Hematopoietic multipotent progenitor cell treated with erythropoietin and hydrocortisone succinate and interleukin-3 and kit ligand, for 8 days (in vitro differentiated cells): ENCODE measurements at places on chromosomes 1 and 21.

GRCh38 chr1:215497528-215497927, 69.6 kb upstream of the KCTD3 start:
- DNase-seq: no peak

GRCh38 chr1:92505015-92505692, 18.4 kb upstream of the GFI1 start:
- no peak for DNase-seq

GRCh38 chr1:66730462-66730861, 21.8 kb upstream of the DYNLT5 start:
- DNase-seq: no peak

DNA sequence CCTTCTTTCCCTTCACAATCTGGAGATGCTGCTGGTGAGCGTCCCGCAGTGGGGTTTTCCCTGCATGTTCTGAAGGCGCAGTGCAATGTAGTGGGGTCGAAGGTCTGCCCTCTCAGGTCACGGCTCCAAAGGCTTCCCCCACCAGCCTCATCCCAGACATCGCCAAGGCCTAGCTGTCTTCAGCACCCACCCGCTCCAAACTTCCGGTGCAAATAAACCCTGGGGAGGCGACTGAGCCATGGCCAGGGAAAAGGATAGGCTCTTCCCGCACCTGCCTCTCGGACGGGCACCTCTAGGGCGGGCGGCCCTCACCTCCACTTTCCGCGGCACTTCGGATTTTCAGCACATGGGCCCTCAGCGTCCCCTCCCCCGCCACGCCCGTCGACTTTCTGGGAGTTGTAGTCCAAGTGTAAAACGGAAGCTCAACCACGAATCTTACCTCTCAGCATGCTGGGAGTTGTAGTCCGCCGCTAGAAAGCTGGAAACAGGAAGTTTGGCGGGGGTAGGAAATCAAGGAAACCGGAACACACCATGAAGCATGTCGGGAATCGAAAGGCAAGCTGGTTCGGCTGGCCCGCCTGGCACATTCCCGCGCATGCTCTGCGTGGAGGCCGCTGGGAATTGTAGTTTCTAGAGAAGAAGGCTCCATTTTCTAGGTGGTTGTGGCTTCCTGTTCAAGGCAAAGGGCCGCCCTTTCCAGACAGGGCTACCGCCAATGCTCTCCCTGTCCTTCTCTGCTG, at the start of gene MRPL24:
MRPL24 (minus strand) TSS at position 348 of the 740 bp plus-strand sequence. CDS start 2,384 bp downstream, outside the sequence.
- peak; percentile 100 for DNase-seq

DNA sequence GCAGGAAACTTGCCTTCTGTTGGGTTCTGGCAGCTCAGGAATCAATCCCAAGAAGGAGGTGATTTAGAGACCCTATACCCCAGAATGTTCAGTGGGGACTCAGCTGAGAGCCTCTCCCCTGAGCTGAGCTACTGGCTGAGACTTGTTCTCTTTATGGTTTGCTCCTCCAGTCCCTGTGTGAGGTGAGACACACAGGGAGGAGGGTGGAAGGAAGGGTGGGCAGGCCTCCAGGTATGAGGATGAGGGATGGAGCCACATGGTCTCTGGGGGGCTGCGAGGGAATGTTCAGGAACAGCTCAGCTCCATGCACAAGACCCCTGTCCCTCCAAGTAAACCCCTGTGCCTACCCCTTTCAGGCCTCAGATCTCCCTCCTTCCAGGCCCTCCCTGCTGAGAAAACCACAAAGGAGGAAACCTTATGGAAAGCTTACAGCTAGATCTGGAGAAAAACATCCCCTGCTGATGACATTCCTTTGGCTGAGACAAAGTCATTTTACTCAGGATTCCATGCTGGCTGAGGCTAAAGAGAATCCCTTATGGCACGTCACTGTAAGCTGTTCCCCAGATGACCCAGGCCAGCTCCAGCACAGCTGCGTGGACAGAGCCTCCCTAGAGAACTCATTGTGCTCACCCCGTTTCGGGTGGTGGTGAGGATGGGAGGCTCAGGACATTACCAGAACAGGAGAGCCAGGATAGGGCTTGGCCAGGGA, 91.5 kb upstream of the IPO9 start:
- no peak for DNase-seq

- DNase-seq: no peak
Measured at GRCh38 chr1:224317383-224318045, 12.5 kb downstream of the NVL start.

DNA sequence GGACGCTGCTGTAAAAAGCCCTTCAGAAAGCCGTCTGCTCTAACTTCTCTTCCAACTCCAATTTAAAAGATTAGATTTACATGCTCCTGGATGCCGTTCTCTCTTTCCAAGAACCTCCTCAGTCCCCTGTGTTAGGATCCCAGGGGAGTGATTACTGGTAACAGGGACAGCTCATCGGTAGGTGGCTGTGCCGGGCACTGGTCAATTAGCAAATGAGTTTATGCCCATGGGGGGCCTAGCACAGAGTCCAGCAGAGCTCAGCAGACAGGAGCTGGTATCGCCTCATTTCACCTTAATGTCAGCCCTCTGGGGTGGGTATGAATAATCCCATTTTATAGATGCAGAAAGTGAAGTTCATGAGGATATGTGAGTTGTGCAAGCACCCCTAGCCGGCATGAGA, 191.9 kb downstream of the GRIK3 start:
- no peak for DNase-seq

DNA sequence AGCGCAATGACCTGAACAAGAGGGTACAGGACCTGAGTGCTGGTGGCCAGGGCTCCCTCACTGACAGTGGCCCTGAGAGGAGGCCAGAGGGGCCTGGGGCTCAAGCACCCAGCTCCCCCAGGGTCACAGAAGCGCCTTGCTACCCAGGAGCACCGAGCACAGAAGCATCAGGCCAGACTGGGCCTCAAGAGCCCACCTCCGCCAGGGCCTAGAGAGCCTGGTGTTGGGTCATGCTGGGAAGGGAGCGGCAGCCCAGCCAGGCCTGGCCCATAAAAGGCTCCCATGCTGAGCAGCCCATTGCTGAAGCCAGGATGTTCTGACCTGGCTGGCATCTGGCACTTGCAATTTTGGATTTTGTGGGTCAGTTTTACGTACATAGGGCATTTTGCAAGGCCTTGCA, 5.4 kb upstream of the CCDC28B start:
- DNase-seq: no peak
